ENCODE measurements at places on chromosomes 4 and X. TPM values are rescaled to one million over a fixed set of nuclear protein-coding genes. Genes with fewer than 3 reads are reported as not detected.

IL3RA gene
- 0.60 TPM for total RNA-seq

GYPE gene
- not detected for total RNA-seq

DGAT2L6 gene
- not detected for total RNA-seq

GRCh38 chrX:144334577-144334976, 450.7 kb downstream of the UBE2NL start:
- DNase-seq, result no peak
- H3K4me3 ChIP-seq, result no peak overlapping the region

- H3K4me3 ChIP-seq, result no peak overlapping the region
- DNase-seq, result no peak
- H3K36me3 ChIP-seq, result no peaks in the 10 kb centered on the region
- no peak overlapping the region for H3K27ac ChIP-seq
- H3K4me1 ChIP-seq, result no peaks in the 10 kb centered on the region
Measured at GRCh38 chrX:115911967-115912366, 258.6 kb upstream of the AGTR2 start.

Measured in T-helper 17 cell (primary cell).